ENCODE measurements at places on chromosomes 4 and X. TPM values are rescaled to one million over a fixed set of nuclear protein-coding genes. Genes with fewer than 3 reads are reported as not detected.

NR0B1 gene
- polyA plus RNA-seq: not detected

PPP1R2C gene
- polyA plus RNA-seq: not detected

CPZ gene
- 54.1 TPM for polyA plus RNA-seq

CENPI gene
- 1.1 TPM for polyA plus RNA-seq

DCK gene
- polyA plus RNA-seq: 15.5 TPM

DNA sequence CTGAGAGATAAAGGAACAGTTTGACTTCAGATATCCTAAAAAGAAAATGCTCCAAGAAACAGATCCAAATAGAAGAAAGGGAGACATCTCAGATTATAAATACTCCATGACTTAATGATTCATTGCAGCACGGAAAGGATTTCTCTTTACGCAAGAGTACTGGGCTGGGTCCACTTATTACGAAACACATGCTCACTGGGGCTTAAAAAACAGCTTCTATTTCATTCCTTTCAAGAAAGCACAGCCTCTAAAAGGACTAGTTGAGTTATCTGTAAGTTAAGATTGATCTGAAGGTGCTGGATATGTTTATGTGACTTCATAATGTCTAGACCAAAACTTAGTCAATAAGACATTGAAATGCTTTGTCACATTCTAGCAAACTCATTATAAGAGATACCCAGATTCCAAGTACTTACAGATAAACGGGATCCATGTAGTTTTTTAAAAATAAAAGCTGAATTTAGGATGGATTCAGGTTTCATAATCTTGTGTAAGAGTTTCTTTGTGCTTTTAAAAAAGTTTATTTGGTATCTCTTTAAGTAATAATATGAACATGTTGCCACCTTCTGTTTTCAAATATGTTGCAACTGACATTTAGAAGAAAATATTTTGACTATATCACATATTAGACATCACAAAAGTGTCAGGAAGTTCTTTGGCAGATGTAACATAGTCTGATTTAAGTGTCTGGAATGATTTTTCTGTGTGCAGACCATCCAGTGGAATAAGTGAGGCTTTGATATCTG lies 109.5 kb upstream of the MYOZ2 start:
- DNase-seq: no peak

- DNase-seq: no peak
These were observed 78.0 kb upstream of the CLNK start for GRCh38 chr4:10762561-10762960.

GRCh38 chrX:69320116-69320515 lies 154.9 kb upstream of the PJA1 start:
- no peak for DNase-seq

GRCh38 chr4:72629540-72629939 lies 60.5 kb upstream of the ADAMTS3 start:
- DNase-seq: no peak

DNA sequence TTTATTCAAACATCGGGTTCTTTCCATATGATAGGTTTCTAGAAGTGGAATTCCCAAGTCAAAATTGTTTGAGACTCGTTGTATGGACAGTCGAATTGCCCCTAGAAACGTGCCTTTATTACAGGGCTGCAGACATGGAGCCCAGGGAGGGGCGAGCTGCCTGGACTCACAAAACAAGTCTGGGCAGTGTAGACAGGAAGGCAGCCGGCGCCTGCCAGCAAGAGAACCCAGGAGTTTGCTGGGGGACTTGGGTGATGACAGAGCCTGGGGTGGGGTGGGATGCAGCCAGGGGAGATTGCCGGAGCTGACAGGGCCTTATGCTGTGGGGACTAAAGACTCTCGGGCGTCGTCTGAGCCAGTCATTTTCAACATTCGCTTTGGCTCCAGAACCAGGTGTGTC lies 107.4 kb upstream of the MSX1 start:
- DNase-seq: no peak

- no peak for DNase-seq
These were observed 2.0 kb downstream of the ADAMTS3 start for GRCh38 chr4:72567036-72567435.

- no peak for DNase-seq
These were observed 48.1 kb downstream of the WWC2 start for GRCh38 chr4:183147196-183147595.

GRCh38 chrX:143017272-143017671 lies 8.5 kb upstream of the SPANXN4 start:
- no peak for DNase-seq

DNA sequence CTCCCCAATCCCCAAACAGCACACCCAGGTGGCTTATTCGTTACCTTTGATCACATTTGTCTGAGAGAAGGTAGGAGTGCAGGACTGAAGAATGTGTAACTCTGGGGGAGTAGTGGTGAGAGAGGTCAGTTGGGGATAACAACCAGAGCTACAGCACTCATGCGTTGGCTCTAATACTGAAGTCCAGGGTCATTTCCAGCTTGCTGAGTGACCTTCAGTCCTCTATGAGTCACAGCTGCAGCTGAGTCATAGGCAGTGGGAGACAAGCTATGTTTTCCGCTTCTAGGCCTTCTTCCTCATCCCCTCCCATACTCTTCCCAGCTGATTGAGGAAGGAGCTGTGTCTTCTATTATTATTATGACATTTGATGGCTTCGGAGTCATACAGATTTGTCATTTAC lies 31.6 kb upstream of the CT47C1 start:
- DNase-seq: no peak

All from urinary bladder (tissue), 4 donors.